CD4-positive, CD25-positive, alpha-beta regulatory T cell (primary cell): ENCODE measurements at places on chromosomes 6 and 20. TPM values are rescaled to one million over a fixed set of nuclear protein-coding genes. Genes with fewer than 3 reads are reported as not detected.

GRCh38 chr6:139988685-139989084 is 614.2 kb upstream of the CITED2 start:
- no peak for DNase-seq

DNA sequence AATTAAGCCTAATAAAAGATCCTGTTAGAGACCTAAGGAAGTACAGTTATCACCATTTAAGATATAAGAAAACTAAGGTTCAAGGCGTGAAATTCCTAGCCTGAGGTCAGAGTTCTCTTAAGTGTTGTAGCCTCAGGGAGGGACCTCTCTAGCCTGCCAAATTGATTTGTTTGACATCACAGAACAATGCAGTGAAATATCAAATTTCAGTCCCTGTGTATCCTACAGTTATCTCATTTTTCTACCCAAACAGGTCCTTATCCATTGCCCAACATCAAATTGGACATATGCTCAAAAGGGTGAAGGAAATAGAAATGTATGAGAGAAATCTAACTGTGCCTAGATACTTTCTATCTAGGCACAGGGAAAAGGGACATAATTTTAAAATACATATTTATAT is 63.0 kb downstream of the NCOA7 start:
- no peak for DNase-seq

Gene GMPR
- total RNA-seq = 1.8 TPM

GRCh38 chr6:126724821-126725220 is 384.9 kb downstream of the CENPW start:
- no peak for DNase-seq
